ENCODE measurements at places on chromosomes 2 and 18. TPM values are rescaled to one million over a fixed set of nuclear protein-coding genes. Genes with fewer than 3 reads are reported as not detected.

Gene CNTNAP5
- total RNA-seq: not detected

Gene MORN2
- total RNA-seq: 4.7 TPM

Gene ANKRD30B
- not detected for total RNA-seq

GRCh38 chr18:3615374-3615985, 165.5 kb downstream of the TGIF1 start:
- DNase-seq: no peak

DNA sequence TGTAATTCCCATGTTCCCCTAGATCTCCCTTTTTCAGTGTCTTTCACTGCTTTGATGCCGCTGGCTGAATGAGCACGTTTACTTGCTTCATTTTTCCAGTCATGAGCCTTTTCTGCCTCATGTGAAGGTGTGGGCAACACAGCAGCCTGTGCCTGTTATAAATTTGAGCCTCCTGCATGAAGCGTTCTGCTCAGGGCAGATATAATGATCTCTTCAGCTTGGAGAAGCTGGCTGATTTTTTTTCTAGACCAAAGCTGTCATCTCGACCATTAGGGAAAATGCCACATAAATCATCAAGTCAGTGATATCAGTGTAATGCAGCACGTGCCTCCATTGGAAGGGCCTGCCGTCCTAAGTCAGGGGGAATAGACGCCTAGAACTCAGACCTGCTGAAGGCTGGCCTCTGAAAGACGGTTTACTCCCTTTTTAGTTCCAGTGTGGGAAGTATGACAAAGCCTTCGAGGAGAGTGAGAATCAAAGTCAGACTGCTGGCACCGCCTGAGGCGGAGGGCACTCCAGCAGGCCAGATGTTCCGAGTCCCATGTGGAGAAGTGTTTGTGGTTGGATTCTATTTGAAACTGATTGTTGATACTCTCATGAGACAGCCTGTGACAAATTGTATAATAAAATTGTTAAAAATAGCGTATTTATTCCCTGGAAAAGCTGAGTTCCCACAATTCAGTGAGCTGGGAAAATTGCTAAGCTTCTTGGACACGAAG, 196.5 kb downstream of the MYO1B start:
- no peak for DNase-seq

Gene PMAIP1
- total RNA-seq: 41.8 TPM

DNA sequence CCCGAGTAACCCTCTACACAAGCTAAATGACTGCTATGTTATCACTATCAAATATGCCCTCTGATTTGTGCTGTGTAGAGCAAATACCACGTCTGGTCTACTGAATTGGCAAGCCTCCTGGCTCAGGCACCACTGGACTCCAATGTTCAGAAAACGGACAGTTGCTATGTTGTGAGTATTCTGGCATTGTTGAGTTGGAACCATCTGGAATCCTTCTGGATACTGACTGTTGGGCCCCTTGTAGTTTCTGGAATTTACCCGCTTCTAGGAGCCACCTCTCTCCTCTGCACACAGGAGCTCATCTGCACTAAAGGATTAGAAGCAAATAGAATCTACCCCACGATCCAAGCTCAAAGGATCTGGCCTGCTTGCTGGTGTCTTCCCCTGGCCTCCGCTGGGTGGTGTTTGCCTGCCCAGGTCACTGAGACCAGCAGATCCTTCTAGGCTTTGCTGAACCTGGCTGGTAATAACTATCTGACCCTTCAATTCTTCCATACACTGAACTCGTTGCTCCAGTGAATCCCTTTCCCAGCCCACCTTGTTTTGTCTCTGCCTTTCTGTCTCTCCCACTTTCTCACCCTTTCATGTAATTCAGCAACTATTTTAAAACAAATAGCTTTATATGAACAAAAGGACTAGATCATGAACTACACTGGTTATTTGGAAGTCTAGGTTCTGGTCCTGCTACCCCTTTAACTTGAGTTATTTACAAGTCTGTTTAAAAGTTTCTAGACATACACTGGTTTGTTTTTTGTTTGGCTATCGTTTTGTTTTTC, 2.1 kb upstream of the HAAO start:
- DNase-seq: no peak

Gene NYAP2
- not detected for total RNA-seq

DNA sequence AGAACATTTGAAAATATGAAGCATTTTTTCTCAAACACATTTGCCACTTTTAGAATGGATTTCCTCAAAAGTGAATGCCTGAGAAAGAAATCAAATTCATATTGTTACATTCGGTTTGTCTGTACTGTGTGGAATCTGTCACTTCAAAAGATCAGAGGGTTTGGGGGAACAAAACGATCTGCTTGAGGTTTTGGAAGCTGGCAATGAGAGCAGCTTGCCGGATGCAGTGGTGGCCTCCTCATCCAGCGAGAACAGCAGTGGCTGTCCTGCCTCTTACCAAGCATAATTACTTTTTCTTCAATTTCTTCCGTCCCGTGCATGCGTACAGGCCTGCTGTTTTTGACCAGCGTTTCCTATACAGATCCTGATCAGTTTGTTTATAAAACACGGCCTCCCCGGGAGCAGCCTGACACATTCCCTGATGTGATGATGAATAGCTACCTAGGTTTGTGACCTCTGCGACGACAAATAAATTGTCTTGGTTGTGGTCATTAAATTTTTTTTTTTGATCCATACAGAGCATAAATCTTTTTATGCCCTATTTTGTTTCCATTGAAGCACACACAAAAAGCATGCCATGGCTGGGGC, 45.2 kb downstream of the ITGA6 start:
- DNase-seq: no peak

Gene METAP1D
- total RNA-seq: 7.9 TPM

DNA sequence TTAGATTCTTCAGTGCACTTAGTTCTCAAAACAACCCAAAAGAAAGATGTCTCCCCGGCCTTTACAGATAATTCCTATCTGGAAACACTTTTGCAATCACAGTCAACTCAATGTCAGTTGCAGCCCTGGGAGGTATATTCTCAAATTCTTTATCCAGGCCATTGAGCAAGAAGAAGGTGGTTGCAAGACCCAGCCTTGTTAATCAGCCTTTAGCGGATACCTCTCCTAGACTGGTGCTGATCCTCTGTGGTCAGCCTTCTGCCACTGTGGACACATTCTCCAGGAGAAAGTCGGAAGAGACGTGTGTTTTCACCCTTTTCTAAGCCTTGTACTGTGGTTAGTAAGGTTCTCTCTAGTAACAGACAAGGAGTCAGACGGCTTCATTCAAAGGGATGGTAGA, 7.8 kb upstream of the FZD7 start:
- no peak for DNase-seq

- no peak for DNase-seq
Observed at GRCh38 chr18:40049716-40050115, 1905.3 kb upstream of the PIK3C3 start.

GRCh38 chr2:30358351-30358750, 88.7 kb upstream of the LCLAT1 start:
- no peak for DNase-seq

DNA sequence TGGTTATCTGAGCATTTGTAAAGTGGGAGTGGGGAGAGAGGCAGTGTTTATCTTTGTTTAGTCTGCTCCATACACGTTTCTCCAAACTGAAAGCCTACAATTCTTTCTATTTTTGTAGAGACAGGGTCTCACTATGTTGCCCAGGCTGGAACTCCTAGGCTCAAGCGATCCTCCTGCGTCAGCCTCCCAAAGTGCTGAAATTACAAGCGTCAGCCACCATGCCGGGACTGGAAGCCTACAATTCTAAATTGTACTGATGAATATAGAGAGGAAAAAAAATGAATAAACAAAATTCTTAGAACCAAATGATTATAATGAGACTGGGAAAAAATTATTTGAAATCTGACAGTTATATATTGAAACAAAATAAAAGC, 1.4 kb upstream of the ZFAND2B start:
- peak; percentile 4 for DNase-seq
